Stimulated activated naive CD4-positive, alpha-beta T cell (primary cell): ENCODE measurements at places on chromosomes 5 and 9.

- no peak for DNase-seq
These were observed 129.1 kb downstream of the PDZD2 start for GRCh38 chr5:31768046-31768445.

- no peak for DNase-seq
These were observed 3.4 kb downstream of the ADGRD2 start for GRCh38 chr9:124453586-124454191.

DNA sequence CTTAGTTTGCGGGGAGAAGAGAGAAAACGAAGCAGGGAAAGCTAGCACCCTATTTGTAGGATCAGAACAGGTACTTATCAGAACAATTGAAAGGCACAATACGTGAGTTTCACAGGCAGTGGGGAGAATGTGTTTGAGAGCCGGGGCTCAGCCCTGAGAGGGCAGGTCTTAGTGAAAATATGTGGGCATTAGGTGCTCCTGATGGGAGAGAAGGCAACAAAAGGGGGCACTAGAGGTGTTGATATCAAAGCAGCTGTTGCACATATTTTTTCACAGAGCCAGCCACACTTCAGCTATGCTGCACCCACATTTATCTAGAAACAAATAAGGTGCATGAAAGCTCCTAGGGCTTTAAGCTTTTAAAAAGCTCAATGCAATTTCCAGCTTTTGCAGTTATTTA lies 99.7 kb upstream of the MAN2A1 start:
- peak; percentile 5 for DNase-seq

DNA sequence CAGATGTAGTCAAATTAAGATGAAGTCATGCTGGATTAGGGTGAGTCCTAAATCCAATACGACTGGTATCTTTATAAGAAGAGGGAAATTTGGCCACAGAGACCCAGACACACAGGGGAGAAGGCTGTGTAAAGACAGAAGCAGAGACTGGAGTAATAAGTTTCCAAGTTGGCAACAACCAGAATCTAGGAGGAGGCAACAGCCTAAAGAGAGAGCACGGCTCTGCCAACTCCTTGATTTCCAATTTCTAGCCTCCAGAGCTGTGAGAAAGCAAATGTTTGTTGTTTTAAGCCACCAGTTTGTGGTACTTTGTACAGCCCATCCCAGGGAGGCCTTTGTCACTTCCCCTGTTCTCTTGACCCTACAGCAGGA lies 74.4 kb downstream of the ATG10 start:
- no peak for DNase-seq

GRCh38 chr5:59401637-59402036 lies 491.9 kb downstream of the PDE4D start:
- DNase-seq: no peak

DNA sequence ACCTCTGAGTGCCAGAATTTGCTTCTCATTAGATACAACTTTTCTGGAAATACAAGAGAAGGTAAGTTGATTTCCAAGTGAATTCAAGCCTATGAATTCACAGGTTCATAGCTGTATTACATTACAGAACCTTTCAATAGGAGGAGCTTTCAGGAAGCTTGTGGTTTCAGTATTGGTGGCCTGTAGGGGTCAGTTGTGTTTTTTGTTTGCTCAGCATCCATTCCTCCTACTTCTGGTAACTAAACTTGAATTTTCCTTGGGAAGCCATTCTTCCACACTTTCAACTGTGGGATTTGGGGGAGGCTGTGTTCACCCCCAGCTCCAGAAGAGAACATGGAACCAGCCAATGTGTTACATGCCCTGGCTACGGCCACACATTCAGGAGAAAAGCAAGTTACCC lies 5.6 kb upstream of the CYSTM1 start:
- no peak for DNase-seq

- peak; percentile 34 for DNase-seq
These were observed 13.5 kb downstream of the IL12B start for GRCh38 chr5:159316519-159317383.

DNA sequence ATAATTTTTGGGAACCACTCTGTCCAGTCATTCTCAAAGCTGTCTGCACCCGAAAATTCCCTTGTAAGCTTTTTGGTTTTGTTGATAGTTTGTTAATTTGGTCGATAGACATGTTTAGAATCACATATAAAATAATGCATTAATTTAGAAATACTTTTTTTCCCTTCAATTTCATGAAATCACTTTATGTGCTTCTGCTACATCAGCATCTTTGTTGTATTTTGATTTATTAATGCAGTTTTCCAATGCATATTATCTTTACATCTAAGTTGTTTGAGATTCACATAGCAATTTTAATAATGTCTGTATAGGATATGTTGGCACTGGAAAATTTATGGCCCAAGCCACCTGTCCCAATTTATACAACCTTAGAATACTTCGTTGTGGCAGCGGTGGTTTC lies 60.6 kb upstream of the SV2C start:
- DNase-seq: no peak

- DNase-seq: no peak
These were observed 20.5 kb downstream of the GFI1B start for GRCh38 chr9:132998831-132999635.

GRCh38 chr9:104177003-104177611 lies 83.0 kb downstream of the SMC2 start:
- no peak for DNase-seq

DNA sequence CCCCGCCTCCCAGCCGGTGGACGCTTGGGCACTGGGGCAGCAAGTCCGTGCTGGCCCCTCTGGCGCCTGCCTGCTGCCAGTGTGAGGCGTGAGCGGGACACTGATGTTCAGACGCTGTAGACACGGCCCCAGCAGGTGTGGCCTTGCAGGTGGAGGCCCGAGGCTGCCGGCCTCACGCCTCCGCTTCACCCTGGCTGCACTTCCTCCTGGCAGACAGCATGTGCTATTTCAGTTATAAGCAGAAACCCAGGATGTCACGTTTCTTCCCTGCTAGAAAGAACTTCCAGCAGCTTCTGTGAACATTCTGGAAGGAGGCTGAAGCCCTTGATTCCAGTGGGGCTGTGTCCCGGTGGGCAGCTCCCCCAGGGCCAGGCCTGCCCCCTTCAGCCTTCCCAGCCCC lies 114.8 kb upstream of the FCN2 start:
- DNase-seq: no peak

- DNase-seq: no peak
These were observed 17.8 kb upstream of the CCNB1 start for GRCh38 chr5:69148981-69149675.

GRCh38 chr9:214648-215493 lies at the start of gene DOCK8:
DOCK8 (plus strand) TSS chr9:214865; CDS start chr9:214977, 112 bp downstream.
- peak; percentile 29 for DNase-seq

- no peak for DNase-seq
These were observed 186.1 kb downstream of the SNCAIP start for GRCh38 chr5:122498163-122498562.

GRCh38 chr5:116806836-116807235 lies 232.2 kb upstream of the SEMA6A start:
- no peak for DNase-seq

- no peak for DNase-seq
These were observed 118.5 kb downstream of the UGCG start for GRCh38 chr9:112015149-112015548.

DNA sequence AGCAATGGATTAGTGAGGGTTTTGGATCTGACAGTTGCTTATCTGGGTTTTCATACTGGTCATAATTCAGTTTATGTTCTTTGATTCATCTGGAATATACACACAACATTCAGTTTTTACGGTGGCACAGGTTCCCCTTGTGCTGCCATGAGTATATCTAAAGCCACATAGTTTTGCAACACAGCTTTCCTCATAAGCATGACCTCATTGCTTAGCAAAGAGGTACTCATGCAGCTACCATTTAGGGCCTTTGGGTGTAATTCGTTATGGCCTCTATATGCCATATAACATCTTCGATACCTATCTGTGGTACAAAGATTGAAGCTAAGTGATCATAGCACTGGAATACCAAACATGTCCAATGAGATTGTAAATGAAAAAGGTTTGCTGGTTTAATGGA lies 2.9 kb upstream of the RBM22 start:
- DNase-seq: no peak
